ENCODE measurements at places on chromosomes 2 and 18.

- DNase-seq, result no peak
These were observed 440.8 kb upstream of the RGPD4 start for GRCh38 chr2:107385921-107386320.

- no peak for DNase-seq
These were observed 510.2 kb upstream of the ID2 start for GRCh38 chr2:8171608-8172007.

DNA sequence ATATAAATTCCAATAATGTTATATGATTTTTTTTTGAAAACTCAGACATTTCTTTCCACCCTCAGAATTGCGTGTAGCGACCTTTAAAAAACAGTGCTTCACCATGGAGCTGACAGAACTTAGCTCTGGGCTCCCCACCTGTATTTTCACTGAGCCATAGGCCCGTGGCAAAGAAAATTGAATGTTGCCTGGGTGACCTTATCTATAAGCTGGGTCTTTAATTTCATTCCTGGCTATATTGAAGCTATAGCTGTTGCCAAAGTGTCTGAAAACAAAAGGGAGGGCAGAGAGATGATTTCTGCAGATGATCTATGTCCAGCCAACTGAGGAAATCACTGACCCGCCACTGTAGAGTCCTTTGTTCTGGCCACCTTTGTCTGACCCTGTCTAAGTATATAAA lies 411.7 kb downstream of the PTPRM start:
- no peak for DNase-seq

DNA sequence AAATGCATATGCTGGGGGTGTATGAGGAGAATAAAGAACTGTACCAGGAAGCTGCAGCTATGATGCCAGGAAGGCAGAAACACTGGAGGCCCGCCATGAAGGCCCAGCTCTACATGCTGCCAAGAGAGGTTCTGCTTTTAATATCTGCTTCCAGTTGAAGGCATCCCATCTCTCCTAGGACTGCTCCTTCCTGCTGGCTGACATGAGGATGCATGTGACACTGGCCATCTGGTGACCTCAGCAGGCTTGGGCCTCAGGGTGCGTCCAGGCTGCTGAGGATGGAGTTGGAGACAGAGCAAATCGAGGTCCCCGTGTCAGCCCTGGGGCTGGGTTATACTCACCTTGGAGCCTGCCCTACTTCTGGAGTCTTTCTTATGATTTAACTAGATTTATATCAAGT lies 49.0 kb downstream of the PSMG2 start:
- no peak for DNase-seq

DNA sequence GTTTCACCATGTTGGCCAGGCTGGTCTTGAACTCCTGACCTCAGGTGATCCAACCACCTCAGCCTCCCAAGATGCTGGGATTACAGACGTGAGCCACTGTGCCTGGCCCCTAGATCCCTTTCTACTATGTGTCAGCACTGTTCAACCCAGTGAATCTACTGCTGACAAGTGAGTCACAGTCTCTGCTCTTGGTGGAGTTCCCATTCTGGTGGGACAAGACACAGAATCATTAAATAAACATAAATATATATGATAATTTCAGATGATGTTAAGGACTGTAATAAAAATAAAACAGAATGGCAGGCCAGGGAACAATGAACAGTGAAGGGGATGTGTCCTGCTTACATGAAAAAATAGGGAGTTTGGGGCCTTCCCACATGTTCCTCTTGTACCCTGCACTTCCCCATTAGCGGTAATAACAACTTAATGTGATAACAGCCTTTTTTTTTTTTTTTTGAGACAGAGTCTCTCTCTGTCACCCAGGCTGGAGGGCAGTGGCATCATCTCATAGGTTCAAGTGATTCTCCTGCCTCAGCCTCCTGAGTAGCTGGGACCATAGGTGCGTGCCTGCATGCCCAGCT lies 112.2 kb downstream of the CPO start:
- no peak for DNase-seq

GRCh38 chr2:84914334-84914733 lies 8.9 kb downstream of the TMSB10 start:
- no peak for DNase-seq

DNA sequence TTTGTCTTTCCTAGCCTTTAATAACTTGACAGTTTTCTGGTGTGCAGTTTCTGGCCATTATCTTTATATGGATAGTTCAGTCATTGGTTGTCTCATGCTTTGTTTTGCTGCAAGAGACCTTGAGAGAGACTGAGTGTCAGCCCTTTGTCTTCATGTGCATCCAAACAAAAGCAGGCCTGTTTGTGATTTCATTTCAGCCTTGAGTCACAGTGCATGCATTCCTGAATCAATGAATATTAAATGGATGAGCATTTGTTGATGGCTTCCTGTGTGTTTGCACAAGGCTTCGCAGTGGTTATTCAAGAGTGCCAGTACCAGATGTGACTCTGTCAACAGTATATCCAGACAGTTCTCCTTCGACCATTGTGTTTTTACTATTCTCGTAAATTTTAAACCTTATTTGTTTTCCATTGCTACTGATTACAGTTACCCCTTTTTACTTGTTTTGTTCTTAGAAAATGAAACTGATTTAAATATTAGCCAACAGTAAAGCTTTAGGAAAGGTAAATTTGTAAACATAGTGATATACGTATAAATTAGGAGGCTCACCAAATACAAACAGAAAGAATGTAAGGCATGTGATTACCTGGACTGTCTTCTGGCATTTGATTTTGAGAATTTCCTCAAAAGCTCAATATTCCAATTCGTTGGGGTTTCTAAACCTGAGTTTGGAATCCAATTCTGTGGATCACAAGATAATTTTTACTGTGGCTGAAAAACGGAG lies 319.8 kb downstream of the CTNNA2 start:
- no peak for DNase-seq

DNA sequence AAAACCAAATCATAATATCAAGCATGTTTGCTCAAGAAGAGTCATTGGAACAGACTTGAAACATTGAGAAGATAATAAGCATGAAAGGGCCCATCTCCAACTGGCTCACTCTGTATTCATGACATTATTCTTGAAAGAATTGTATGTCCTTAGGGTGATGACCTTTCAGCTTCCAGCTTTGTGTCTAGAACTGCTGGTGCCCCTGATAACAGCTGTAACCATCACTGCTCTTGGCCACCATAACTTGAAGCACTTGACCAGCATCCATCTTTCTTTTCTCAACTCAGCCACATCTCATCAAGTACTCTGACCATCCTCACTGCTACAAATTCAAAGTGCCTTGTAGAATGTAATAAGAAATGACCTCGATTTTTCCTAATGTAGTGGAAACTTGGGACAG lies 289.9 kb downstream of the SLC8A1 start:
- no peak for DNase-seq

Data from CD4-positive, alpha-beta T cell treated with Interleukin-15 for 4 hours (primary cell).